HCT116 (cell line): ENCODE measurements at places on chromosomes 2 and 18. TPM values are rescaled to one million over a fixed set of nuclear protein-coding genes. Genes with fewer than 3 reads are reported as not detected.

DNA sequence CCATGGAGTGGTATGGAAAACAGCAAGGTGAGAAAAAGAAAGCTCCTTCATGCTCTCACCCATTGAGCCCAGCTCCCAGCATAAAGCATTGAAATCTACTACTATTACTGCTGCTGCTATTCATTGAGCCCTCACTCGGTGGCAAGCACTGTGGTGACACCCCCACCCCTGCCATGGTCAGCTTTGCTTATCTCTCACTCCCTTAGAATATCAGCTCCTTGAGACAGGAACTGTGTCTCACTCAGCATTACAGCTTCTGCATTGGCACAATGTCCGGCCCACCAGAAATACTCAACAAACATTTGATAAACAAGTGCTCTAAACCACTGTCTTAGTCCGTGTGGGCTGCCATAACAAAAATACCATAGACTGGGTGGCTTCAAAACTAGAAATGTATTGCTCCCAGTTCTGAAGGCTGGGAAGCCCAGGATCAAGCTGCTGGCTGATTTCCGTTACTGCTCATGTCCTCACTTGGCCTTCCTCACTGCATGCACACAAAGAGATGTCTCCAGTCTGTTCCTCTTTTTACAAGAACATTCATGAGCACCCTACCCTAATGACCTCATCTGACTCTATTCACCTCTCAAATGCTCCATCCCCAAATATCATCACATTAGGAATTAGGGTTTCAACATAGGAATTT lies 116.3 kb downstream of the ZBTB7C start:
- no peak overlapping the region for H3K27ac ChIP-seq
- DNase-seq: no peak
- H3K4me1 ChIP-seq: no peaks in the 10 kb centered on the region
- no peaks in the 10 kb centered on the region for H3K27me3 ChIP-seq

DNA sequence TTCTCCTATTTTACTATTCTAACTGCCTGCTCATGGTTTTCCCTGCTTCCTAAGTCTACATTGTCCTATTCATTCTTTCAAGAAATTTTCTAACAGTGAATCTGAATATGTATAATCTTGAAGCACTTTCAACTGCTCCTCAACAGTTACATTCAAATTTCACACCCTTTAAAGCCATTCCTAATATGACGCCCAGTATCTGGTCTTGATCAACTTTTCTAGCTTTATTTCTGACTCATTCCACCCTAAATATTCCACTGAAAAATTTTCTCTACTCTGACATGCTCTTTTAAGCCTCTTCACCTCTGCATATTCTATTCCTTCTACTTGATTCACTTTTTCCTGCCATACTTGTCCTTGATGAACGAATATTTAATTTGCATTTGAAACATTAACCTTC lies 1893.9 kb upstream of the PIK3C3 start:
- H3K36me3 ChIP-seq: no peaks in the 10 kb centered on the region
- DNase-seq: no peak
- H3K27ac ChIP-seq: no peak overlapping the region
- no peaks in the 10 kb centered on the region for H3K4me1 ChIP-seq
- no peak overlapping the region for H3K4me3 ChIP-seq
- no peaks in the 10 kb centered on the region for H3K27me3 ChIP-seq

GRCh38 chr2:68732036-68732932 lies 2.3 kb upstream of the ARHGAP25 start:
- peaks cover 7% of the 10 kb centered on the region for H3K4me1 ChIP-seq
- no peak for DNase-seq
- H3K27me3 ChIP-seq: 0 out of 2 replicates have a peak, but pooled peaks cover 15% of the 10 kb centered on the region
- H3K4me3 ChIP-seq: no peak overlapping the region
- H3K27ac ChIP-seq: no peak overlapping the region

GRCh38 chr2:55235724-55236538 lies 3.4 kb downstream of the RPS27A start:
- peaks cover 3% of the 10 kb centered on the region; the same call in 1 of the 2 replicates for H3K4me1 ChIP-seq
- no peaks in the 10 kb centered on the region for H3K27me3 ChIP-seq
- peaks cover 47% of the 10 kb centered on the region for H3K36me3 ChIP-seq
- no peak overlapping the region for H3K4me3 ChIP-seq
- H3K27ac ChIP-seq: no peak overlapping the region

- no peaks in the 10 kb centered on the region for H3K4me1 ChIP-seq
- H3K27ac ChIP-seq: no peak overlapping the region
- H3K36me3 ChIP-seq: no peaks in the 10 kb centered on the region
- no peak for DNase-seq
- peaks cover 7% of the 10 kb centered on the region for H3K27me3 ChIP-seq
- H3K4me3 ChIP-seq: no peak overlapping the region
These were observed 64.5 kb downstream of the DDX18 start for GRCh38 chr2:117879003-117879402.

DNA sequence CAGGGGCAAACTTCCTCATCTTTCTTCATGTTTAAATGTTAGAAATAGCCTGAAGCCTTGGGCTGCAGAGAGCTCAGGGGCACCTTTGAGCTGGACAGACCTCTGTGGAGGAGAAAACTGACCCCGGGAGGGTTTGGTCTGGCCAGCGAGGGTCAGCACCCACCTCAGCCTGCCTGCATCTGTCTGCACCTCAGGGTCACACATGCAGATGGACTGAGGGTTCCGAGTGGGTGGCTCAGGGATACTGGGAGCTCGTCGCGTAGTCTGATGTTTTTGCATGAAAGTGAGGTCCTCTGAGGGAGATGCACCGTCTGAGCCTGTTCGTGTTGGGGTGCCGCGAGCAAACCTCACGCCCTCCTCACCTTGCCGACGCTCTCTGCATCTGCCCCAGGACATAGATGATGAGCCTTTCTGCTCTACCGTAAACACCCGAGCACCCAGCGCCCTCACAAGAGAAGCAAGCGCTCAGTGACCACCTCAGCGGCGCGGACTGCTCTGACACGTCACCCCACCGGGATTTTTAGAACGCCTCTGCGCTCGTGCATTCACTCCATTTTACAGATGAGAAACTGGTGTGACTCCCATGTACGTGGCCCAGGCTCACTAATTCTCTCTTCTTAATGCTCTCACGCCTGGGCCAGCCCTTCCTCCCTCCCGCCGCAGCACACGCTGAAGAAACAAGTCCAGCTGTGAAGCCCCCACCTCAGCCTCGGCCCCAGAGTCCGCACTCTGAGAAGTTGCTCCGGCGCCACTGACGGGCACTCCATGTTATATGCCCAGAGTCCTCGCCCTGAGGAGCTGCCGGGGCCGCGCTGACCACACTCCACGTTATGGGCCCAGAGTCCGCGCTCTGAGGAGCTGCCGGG lies 9.5 kb downstream of the KCNG2 start:
- H3K4me3 ChIP-seq: no peak overlapping the region
- 0 out of 2 replicates have a peak, but pooled peaks cover 3% of the 10 kb centered on the region for H3K27me3 ChIP-seq
- DNase-seq: no peak
- no peaks in the 10 kb centered on the region for H3K36me3 ChIP-seq

GRCh38 chr2:127891811-127892210 lies 6.1 kb upstream of the AMMECR1L start:
- no peaks in the 10 kb centered on the region for H3K36me3 ChIP-seq
- H3K4me1 ChIP-seq: peaks cover 6% of the 10 kb centered on the region; the same call in 1 of the 2 replicates
- no peaks in the 10 kb centered on the region for H3K27me3 ChIP-seq
- DNase-seq: no peak
- no peak overlapping the region for H3K27ac ChIP-seq

- no peak overlapping the region for H3K4me3 ChIP-seq
- H3K36me3 ChIP-seq: no peaks in the 10 kb centered on the region
- no peak overlapping the region for H3K27ac ChIP-seq
- no peak for DNase-seq
These were observed 23.2 kb downstream of the HDAC4 start for GRCh38 chr2:239377591-239377990.

DNA sequence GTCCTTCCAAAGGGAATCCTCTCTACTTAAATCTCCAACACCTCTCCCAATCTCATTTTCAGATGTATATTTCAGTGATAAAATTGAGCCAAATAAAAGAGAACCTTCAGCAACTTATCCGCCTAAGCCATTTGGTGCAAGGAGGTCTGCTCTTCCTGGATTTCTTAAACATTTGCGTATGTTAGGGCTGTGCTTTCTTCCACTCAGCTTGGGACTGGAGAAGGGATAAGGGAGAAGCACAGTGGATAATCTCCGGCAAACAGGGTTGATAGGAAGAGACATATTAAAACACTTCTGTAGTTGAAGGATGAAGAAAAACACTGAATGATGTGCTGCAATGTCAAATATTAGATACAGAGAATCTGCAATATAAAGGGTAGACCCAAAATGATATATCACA lies 796.2 kb downstream of the KCNJ3 start:
- H3K36me3 ChIP-seq: no peaks in the 10 kb centered on the region
- DNase-seq: no peak
- no peak overlapping the region for H3K27ac ChIP-seq
- no peaks in the 10 kb centered on the region for H3K4me1 ChIP-seq

- DNase-seq: no peak
- no peaks in the 10 kb centered on the region for H3K4me1 ChIP-seq
- no peaks in the 10 kb centered on the region for H3K27me3 ChIP-seq
- H3K36me3 ChIP-seq: no peaks in the 10 kb centered on the region
These were observed 57.4 kb downstream of the SP100 start for GRCh38 chr2:230473378-230473777.

MYO3B gene
- not detected for total RNA-seq

CD8B2 gene
- not detected for total RNA-seq

SCYGR4 gene
- not detected for total RNA-seq
